ENCODE measurements at places on chromosomes 5 and 9. TPM values are rescaled to one million over a fixed set of nuclear protein-coding genes. Genes with fewer than 3 reads are reported as not detected.
A peak's percentile ranks its signal among the peaks of the same experiment; 100 is the strongest.

GRCh38 chr5:81136557-81136956 lies 96.6 kb upstream of the CKMT2 start:
- H3K27me3 ChIP-seq, result no peaks in the 10 kb centered on the region
- H3K4me1 ChIP-seq, result no peaks in the 10 kb centered on the region

Gene GZMA
- total RNA-seq, result 13.7 TPM

GRCh38 chr5:1257363-1257762 lies 32.2 kb downstream of the SLC6A18 start:
- no peak for DNase-seq
- H3K27me3 ChIP-seq, result no peaks in the 10 kb centered on the region
- no peak overlapping the region for H3K4me3 ChIP-seq

- H3K4me1 ChIP-seq, result no peaks in the 10 kb centered on the region
- H3K36me3 ChIP-seq, result no peaks in the 10 kb centered on the region
- H3K27me3 ChIP-seq, result peaks cover 3% of the 10 kb centered on the region
- no peak overlapping the region for H3K4me3 ChIP-seq
Observed at GRCh38 chr5:57895766-57896165, 413.2 kb upstream of the ACTBL2 start.

Gene PARP8
- 34.0 TPM for total RNA-seq

DNA sequence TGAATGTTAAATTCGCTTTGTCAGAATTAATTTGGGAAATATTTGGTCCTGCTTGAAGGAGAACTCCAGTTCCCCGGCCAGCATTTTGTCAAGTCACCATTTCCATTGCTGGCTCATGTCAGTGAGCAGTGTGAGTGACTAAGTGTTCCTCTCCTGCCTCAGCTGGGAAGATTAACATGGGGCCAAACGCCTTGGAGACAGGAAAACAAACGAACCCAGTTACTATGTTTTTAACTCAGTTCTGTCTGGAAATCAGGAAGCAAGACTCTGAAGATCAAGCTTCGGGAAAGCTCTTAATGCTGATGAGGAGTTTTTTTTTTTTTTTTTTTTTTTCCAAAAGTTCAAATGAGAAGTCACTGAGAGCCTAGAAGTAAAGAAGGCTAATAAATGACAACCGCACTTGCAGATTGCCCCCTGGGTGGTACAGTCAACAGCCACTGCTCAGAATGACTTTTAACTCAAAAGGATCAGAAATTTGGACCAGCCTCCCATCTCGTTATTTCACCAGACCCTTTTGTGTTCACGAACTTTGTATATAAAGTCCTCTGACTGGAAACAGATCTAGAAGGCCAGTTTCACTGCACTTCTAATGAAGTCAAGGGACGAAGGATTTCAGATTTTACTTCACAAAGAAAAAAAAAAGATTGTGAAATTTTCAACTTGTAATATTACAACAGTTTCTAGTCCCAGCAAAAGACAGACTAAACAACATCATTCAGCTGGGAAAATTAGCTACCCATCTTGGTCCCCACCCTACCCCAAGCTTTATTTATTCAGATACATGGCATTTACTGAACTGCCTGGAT lies 121.3 kb downstream of the LHFPL2 start:
- H3K4me3 ChIP-seq, result no peak overlapping the region
- H3K4me1 ChIP-seq, result peaks cover 2% of the 10 kb centered on the region
- no peak overlapping the region for H3K27ac ChIP-seq
- peaks cover 10% of the 10 kb centered on the region for H3K27me3 ChIP-seq

Gene PCDHGA7
- 0.07 TPM for total RNA-seq

GRCh38 chr9:71706176-71706575 lies 62.1 kb downstream of the CEMIP2 start:
- no peak overlapping the region for H3K27ac ChIP-seq
- H3K36me3 ChIP-seq, result peaks cover 48% of the 10 kb centered on the region
- H3K4me1 ChIP-seq, result peaks cover 15% of the 10 kb centered on the region
- DNase-seq, result no peak

Gene TMOD1
- 2.5 TPM for total RNA-seq

GRCh38 chr9:81389569-81389993 lies 299.8 kb downstream of the TLE1 start:
- no peak for DNase-seq
- H3K36me3 ChIP-seq, result no peaks in the 10 kb centered on the region
- no peaks in the 10 kb centered on the region for H3K4me1 ChIP-seq
- no peak overlapping the region for H3K4me3 ChIP-seq

- H3K4me3 ChIP-seq, result no peak overlapping the region
- peaks cover 17% of the 10 kb centered on the region for H3K27me3 ChIP-seq
- H3K36me3 ChIP-seq, result no peaks in the 10 kb centered on the region
- no peaks in the 10 kb centered on the region for H3K4me1 ChIP-seq
- no peak overlapping the region for H3K27ac ChIP-seq
- no peak for DNase-seq
Observed at GRCh38 chr5:50953290-50953689, 286.9 kb downstream of the PARP8 start.

Gene INSL4
- not detected for total RNA-seq

DNA sequence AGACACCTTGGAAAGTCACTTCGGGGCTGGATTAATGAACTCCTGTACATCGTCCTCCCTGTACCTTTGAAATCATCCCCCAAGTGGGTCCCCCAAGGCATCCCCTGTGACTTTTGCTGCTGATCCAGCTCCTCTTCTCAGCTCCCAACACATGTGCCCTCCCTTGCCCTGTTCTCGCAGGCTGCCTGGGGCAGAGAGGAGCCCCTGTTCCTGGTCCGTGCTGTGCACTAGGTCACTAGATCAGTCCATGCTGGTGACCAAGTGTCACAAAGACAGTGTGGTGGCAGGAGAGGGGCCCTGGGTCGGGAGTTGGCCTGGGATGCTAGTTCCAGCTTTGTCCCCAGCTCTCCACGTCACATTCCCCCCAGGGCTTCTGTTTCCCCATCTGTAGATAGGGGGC lies 79.3 kb upstream of the BARHL1 start:
- H3K4me1 ChIP-seq, result peaks cover 14% of the 10 kb centered on the region
- no peak overlapping the region for H3K4me3 ChIP-seq
- peaks cover 7% of the 10 kb centered on the region for H3K27me3 ChIP-seq
- H3K36me3 ChIP-seq, result no peaks in the 10 kb centered on the region

Gene PCDHGA3
- total RNA-seq, result not detected

DNA sequence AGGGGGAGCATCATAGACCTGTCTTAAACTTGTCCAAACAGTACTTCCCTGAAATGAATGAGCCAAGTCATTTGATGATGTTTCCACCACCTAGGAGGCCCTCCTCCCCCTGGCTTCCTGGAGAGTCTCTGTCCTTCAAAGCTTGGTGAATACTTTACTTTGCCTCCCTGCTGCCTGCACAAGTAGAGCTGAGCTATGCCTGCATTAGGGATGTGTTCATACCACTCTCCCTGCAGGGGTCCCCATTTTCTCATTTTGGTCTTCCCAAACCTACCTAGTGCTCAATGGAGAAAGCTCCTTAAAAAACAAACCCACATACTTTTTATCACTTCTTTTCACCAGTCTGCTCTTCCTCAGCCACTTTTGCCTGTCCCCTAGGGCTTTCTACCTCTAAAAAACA lies 7.7 kb downstream of the CCNI2 start:
- H3K4me1 ChIP-seq, result peaks cover 32% of the 10 kb centered on the region
- no peaks in the 10 kb centered on the region for H3K27me3 ChIP-seq
- DNase-seq, result peak; percentile 41
- no peak overlapping the region for H3K4me3 ChIP-seq
- H3K36me3 ChIP-seq, result peaks cover 8% of the 10 kb centered on the region

- DNase-seq, result no peak
- no peaks in the 10 kb centered on the region for H3K4me1 ChIP-seq
- no peak overlapping the region for H3K4me3 ChIP-seq
- no peak overlapping the region for H3K27ac ChIP-seq
Observed at GRCh38 chr5:179333796-179334761, 11.2 kb downstream of the ADAMTS2 start.

Gene TAF11L7
- not detected for total RNA-seq

DNA sequence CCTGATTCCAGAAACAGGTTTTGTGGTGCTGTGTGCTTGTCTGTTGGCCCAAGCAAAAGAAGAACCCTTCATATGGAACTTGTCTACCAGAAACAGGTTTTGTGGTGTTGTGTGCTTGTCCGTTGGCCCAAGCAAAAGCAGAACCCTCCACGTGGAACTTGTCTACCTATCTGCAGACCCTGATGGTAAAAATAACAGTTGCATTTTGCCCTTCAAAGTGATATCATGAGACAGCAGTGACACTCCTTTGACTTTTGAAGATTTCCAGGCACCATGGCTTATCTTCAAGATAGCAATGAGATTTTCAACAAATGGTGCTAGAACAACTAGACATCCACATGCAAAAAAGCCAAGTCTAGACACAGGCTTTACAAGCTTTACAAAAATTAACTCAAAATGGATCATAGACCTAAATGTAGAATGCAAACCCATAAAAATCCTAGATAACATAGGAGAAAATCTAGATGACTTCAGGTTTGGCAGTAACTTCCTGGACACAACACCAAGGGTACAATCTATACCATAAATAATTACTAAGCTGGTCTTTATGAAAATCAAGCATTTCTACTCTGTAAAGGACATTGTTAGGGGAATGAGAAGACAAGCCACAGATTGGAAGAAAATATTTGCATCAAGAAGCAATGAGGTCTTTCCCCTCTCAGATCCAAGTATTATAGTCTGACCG lies 16.8 kb downstream of the MACROH2A1 start:
- no peaks in the 10 kb centered on the region for H3K27me3 ChIP-seq
- H3K36me3 ChIP-seq, result peaks cover 74% of the 10 kb centered on the region
- DNase-seq, result no peak
- peaks cover 32% of the 10 kb centered on the region for H3K4me1 ChIP-seq
- no peak overlapping the region for H3K4me3 ChIP-seq

Gene ADAMTS16
- not detected for total RNA-seq

- no peaks in the 10 kb centered on the region for H3K36me3 ChIP-seq
- H3K27me3 ChIP-seq, result no peaks in the 10 kb centered on the region
- no peaks in the 10 kb centered on the region for H3K4me1 ChIP-seq
- no peak overlapping the region for H3K4me3 ChIP-seq
Observed at GRCh38 chr5:165305596-165305995, 1800.2 kb downstream of the MAT2B start.

DNA sequence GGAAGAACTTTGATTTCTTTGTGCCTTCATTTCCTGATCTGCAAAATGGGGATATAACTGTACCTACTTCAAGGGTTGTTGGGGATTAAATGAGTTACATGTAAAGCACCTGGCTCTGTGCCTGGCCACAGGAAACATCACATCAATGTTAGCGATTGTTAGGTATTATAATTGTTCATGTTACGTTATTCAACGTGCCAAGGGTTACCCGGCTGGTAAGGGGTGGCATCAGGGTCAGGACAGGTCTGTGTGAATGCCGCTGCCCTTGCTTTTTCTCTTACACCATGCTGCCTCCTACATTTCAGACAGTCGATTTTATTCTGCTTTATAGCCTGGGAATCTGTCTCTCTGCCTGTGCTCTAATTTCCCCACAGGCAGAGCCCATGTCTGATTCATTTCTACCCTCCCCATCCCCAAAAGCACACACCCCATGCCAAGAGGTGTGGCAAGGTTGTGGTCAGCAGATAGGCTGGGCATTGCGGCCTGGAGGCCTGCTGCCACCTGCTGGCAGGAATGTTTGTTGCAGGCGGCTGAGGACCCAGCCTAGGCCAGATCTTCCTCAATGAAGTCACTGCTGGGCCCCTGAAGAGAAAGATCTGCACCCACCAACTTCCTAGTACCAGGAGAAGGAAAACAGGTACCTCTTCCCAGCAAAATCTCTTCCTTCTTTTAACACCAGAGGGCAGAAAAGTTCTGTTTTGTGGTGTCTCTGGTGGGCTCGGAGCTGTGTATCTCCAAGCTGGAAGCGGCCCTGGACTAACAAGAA lies 5.3 kb downstream of the ANKS6 start:
- peaks cover 2% of the 10 kb centered on the region for H3K36me3 ChIP-seq
- no peak overlapping the region for H3K27ac ChIP-seq
- H3K4me3 ChIP-seq, result no peak overlapping the region
- H3K27me3 ChIP-seq, result no peaks in the 10 kb centered on the region
- DNase-seq, result peak; percentile 77

All from activated CD4-positive, alpha-beta memory T cell treated with anti-CD3 and anti-CD28 coated beads for 36 hours (primary cell).